ENCODE measurements at places on chromosomes 6 and 20.
A peak's percentile ranks its signal among the peaks of the same experiment; 100 is the strongest.

GRCh38 chr20:43910564-43910963, 4.1 kb upstream of the TOX2 start:
- DNase-seq = no peak

DNA sequence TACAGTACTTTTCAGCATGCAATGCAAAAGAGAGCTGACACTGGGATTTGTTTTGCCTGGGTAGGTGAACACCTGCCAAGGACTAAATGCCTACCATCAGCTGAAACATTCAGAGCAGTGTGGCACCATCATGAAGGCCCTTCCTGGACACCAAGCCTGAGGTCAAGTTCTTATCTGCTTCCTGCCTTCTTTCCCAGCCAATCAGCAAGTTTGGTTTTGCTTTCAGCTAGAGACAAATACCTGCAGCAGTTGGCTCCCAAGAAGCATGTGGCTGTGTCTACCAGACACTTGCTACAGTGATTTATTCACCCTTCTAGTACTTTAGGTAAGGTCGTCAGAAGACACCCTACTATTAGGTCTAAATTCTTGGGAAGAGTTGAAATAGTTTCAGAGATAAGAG, 112.8 kb downstream of the TBX18 start:
- no peak for DNase-seq

- DNase-seq = no peak
Observed at GRCh38 chr6:105618247-105618646, 215.4 kb upstream of the PREP start.

DNA sequence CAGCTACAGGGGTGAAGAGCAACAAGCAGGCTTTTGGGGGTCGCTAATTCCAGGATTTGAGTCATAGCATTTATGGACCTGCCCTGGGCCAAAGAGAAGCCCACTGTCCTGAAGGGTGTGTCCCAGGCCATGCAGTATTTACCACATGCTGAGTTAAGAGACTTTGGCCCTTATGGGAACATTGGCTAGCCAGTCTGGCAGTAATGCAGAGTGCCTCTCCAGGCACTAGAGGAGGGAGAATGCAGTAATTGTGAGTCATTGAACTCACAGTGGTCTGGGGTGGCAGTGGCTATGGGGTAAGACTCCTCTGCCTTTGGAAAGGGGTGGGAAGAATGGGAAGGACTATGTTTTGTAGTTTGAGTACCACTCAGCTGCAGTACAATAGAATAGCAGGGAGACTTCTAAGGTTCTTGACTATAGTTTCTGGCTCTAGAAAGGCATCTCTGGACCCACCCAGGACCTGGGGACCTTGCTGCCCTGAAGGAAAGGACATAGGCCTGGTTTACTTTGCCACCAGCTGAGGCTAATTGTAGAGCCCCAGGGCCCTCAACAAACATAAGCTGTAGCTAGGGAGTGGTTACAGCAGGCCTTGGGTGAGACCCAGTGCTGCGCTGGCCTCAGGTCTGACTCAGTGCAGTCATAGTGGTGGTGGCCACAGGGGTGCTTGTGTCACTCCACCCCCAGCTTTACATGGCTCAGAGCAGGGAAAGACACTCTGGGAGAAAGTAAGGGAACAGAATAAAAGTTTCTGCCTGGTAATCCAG, 520.9 kb downstream of the HTR1B start:
- DNase-seq = no peak

DNA sequence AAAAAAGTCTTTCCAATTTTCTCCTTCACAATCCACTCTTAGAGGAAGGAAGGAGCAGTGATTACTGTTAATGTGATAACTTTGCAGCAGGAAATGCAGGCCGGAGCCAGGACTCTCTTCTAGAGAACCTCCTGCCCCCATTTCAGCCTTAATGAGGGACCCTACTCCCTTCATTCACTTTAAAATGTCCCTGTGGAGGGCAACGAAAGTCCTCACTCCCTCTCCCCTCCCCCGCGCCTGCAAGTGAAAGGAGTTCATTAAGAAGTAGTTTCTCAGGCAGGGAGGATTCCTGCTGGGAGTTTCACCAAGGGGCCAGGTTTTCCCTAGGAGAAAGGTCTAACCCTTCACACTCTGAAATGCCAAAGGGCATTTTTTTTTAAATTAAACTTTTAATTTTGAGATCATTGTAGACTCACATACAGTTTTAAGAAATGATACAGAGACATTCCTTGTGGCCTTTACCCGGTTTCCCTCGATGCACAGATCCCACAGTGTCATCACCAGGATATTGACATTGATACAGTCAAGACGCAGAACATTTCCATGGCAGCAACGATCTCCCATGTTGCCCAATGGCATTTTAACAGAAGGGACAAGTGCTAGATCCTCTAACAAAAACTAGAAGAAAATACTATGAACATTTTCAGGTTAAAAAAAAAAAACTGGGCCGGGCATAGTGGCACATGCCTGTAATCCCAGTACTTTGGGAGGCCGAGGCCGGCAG, 6.8 kb upstream of the COMMD7 start:
- DNase-seq = no peak

GRCh38 chr6:36129941-36130666, at the start of gene MAPK13:
MAPK13 (plus strand) TSS chr6:36130513; CDS start chr6:36130583, 70 bp downstream.
- DNase-seq = peak; percentile 41

- DNase-seq = no peak
Observed at GRCh38 chr6:57248311-57248895, 26.3 kb upstream of the RAB23 start.

DNA sequence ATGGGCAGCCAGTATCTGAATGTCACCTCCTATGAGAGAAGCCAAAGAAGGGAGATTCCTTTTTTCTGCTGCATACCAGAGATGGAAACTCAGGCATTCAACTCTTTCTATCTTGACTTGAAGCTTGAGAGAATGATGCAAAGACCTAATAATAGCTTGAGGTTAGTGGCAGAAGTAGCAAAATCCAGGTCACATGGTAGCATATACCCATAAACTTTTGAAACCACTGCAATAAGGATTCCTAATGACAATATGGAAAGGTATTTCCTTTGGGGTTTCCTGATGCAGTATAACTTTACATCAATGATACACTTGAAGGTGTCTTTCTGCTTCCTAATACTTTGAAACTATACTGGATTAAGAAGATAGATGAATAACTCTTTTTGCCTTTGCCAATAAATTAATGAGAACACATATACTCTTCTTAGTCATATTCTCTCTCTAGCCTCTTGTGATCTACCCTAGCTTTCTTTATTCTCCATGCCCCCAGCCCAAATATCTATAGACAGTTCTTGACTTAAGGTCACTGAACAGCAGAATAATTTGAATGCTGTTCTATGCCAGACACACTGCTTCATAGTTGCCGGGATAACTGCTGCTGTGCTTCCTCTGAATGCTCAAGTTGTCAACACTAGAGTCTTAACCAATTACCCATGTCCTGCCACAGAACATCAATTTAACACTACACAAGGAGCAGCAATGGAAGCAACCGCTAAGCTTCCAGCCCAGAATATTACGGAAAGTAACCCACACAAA, 155.5 kb upstream of the SIM1 start:
- peak; percentile 11 for DNase-seq

GRCh38 chr20:58225452-58226200, 2.8 kb downstream of the ANKRD60 start:
- peak; percentile 31 for DNase-seq

DNA sequence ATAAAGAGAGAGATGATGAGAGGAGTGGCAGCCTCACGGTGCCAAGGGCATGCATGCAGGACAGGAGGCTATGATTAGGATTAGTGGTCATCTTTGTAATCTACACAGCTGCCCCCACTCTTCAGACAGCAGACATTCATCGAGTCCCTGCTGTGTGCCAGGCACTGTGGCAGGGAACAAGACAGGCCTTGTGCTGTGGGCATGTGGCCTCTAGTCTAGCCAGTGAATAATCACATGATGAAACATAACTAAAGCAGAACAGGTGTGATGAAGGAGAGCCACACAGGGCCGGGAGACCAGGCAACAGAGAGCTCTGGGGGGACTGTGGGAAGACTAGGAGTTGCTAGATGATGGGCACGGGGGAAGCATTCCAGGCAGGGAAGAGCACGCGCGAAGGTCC, 22.2 kb downstream of the TOX2 start:
- DNase-seq = no peak

DNA sequence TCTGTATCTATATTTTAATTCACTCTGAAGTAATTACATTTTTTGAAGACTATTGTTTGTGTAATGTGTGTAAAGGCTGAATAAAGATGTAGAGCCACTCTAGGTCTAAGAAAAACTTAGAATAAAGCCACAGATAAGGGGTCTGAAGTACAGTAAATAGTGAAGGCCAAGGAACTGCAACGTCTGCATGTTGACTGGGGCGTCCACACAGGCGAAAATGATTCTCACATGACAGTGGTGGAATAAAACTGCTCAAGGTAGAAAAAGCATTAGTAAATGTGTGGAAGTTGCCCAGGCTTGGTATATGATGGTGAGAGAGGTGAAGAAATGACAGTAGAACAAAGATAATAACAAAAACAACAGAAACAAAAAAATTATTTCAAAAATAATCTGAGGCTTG, 196.2 kb downstream of the KHDRBS2 start:
- no peak for DNase-seq

DNA sequence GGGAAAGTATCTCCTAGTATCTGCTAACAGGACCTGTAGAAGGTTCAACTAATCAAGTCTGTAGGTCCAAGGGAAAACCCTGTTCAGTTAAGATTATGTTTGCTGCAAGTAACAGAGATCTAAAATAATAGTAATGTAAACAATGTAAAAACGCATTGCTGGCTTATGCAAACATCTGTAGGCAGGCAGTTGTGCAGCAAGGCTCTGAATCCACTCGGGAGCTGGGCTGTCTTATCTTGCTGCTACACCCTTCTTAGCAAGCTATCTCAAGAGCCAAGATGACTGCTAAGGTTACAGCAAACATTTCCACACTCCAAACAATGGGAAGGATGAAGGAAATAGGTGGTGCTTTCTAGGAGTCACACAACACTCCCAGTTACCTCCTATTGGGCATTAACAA, 397.3 kb upstream of the NRSN1 start:
- no peak for DNase-seq

GRCh38 chr20:57256908-57257307, 9.5 kb downstream of the BMP7 start:
- DNase-seq = no peak

- no peak for DNase-seq
Observed at GRCh38 chr6:112936079-112936472, 588.9 kb downstream of the RFPL4B start.

DNA sequence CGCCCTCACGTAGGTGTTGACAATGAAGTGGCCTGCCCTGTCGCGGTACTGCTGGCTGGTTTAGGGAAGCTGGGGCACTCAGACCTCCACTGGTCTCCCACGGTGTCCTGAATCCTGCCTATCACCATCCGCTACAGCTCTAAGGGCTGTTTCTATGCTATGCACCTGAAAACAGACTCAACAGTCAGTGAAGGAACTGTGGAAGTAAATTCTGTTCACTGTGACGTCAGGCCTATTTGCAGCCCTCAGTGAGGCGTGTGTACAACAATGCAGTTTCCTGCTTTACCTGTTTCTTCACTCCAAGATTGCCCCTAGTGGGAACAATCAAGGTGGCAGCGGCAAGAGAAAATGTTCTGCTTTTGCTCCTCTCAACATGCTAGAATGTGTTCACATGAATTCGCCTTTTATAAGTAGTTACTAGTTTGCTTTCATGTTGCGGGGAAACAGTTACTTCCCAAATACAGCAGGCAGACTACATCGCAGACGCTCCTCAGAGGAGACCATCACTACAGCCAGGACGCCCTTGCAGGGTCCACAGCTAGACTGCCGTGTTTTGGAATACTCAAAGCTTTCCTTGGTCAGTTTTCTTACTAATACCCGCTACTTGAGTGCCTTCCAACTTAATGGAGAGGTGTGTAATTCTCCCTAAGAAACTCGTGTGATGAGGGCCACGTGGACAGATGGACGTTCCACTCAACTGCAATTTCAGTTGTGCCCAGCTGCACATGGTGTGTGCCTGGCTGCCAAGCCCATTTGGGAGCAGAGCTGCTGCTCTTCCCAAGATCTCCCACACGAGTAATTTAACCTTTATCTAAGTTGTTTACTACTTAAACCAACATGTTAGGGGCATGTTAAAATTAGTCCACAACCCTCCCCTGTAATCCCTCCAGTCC, 25.4 kb downstream of the DIDO1 start:
- DNase-seq = no peak

DNA sequence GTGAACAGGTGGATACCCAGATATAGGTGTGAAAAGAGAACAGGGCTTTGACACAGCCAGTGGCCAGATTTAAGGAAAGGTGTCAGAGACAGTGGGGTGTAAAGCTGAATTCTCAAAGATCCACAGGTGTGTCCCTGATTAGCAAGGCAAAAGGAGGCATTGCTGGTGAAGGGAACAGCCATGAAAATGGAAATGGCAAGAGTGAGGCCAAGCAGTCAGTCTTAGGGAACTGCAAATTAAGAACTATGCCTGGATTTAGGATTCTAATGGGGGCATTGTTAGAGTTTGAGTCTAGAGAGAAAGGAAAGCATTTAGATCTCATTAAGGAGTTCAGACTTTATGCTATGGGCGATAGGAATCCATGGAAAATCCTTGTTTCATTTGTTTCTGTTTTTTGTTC, 789.2 kb downstream of the MAFB start:
- no peak for DNase-seq

DNA sequence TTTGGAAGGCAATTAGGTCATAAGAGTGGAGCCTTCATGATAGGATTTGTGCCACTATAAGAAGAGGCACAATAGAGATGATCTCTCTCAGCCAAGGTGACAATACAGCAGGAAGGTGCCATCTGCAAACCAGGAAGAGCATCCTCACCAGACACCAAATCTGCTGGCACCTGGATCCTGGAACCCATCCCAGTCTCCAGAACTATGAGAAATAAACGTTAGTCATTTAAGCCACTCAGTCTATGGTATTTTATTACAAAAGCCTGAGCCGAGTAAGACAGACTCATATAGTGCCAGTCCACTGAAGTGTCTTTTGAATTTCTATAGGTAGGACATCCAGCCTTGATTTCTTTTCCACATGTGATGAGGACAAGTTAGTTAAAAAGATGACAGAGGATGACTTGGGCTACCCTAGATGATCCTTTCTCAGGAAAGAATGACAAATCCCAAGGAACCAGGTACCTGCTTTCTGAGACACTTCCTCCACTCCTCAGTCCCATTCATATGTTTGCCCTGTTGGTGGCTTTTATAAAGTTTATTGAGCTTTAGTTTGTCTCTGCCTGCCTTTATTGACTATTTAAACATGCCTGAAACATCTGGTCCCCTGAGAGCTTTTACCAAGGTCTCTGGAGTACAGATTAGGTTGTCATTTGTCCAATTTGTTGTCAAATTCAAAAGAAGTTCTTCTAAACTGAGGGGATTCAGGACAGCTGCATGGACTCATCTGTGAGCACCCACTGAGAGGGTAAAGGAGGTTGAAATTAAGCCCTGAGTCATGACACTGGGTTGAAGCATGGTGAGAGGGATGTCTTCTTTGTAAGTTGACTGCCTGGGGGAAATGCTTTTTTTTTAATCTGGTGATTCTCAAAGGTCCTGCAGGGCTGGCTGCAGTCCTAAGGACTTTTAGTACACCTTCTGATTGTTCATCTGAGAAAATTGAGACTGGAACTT, 165.0 kb upstream of the PLCB4 start:
- no peak for DNase-seq

- no peak for DNase-seq
Observed at GRCh38 chr6:33691456-33692077, 19.9 kb downstream of the UQCC2 start.

All from GM03348 (cell line).